Putamen (tissue), 1 donor: ENCODE measurements at places on chromosomes 2 and 18.

GRCh38 chr2:181780047-181780651 lies 99.8 kb upstream of the NEUROD1 start:
- DNase-seq = peak; percentile 18

- no peak for DNase-seq
Measured at GRCh38 chr18:62436636-62437234, 86.1 kb upstream of the ZCCHC2 start.

DNA sequence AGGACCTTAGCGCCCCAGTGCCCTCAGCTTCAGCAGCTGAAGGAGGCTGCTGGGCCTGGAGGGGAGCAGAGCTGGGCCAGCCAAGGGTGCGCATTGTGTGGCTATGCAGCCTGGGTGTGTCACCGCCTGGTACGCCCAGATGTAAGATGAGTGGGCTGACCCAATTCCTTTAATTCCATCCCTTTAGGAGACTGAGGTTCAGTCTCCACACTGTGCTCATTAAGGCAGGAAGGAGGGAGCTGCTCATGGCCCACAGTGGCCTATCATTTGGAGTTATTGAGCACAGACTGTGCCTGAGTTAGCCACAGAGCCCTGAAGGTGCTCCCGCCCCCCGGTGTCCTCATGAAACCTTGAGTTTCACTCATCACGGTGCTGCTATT lies 194.1 kb upstream of the GLI2 start:
- DNase-seq = no peak

DNA sequence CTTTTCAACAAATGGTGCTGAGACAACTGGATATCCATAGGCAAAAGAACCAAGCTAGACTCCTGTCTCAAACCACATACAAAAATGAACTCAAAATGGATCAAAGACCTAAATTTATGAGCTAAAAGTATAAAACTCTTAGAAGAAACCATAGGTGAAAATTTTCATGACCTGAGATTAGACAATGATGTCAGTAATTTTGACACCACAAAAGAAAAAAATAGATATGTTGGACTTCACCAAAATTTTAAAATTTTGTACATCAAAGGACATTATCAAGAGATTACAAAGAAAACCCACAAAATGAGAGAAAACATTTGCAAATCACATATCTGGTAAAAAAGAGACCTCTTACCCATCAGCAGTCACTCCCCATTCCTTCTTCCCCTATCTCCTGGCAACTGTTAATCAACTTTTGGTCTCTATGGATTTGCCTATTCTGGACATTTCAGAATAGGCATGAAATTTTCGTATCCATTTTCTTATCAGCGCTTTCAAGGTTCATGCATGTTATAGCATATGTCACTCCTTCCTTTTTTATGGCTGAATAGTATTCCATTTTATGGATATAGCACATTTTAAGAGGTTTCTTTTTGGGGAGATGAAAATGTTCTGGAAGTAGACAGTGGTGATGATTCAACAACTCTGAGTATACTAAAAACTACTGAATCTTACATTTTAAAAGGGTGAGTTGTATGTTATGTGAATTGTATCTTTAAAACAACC lies 43.3 kb downstream of the FAM178B start:
- DNase-seq = no peak
